Neural crest cell (in vitro differentiated cells): ENCODE measurements at places on chromosomes 16 and 17. TPM values are rescaled to one million over a fixed set of nuclear protein-coding genes. Genes with fewer than 3 reads are reported as not detected.

- no peak for DNase-seq
Observed at GRCh38 chr16:85335584-85336491, 223.6 kb upstream of the CIBAR2 start.

- DNase-seq: no peak
Observed at GRCh38 chr16:72171236-72171635, 719 bp downstream of the PMFBP1 start.

The BLTP2 gene
- total RNA-seq: 175 and 191 TPM in 2 replicates

The GRIN2C gene
- 0.02 and 0.07 TPM in 2 replicates for total RNA-seq
